ENCODE measurements at places on chromosomes 12 and 14. TPM values are rescaled to one million over a fixed set of nuclear protein-coding genes. Genes with fewer than 3 reads are reported as not detected.

DNA sequence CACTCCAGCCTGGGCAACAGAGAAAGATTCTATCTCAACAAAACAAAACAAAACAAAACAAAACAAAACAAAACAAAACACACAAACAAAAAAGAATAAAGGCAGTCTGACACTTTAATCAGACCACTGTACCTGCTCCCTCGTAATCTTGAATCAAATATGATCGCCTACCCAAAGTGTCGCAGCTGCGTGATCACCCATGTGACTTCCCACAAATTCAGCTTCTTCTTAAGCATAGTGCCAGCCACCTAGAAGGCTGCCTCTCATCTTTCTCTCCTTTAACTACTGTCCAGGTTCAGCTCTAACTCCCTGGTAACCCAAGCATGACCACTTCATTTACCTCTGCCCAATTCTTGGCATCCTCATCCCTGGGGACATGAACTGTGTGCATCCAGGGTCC is 37.4 kb downstream of the FMNL3 start:
- no peak for DNase-seq

- peak; percentile 68 for DNase-seq
Measured at GRCh38 chr12:124517260-124518050, 50.0 kb downstream of the NCOR2 start.

- DNase-seq: peak; percentile 86
Measured at GRCh38 chr12:6285063-6285477, 25.4 kb upstream of the PLEKHG6 start.

GRCh38 chr12:127396734-127397133 is 870.2 kb upstream of the TMEM132C start:
- DNase-seq: no peak

GRCh38 chr14:100015251-100015655 is 50.0 kb upstream of the EVL start:
- no peak for DNase-seq

DNA sequence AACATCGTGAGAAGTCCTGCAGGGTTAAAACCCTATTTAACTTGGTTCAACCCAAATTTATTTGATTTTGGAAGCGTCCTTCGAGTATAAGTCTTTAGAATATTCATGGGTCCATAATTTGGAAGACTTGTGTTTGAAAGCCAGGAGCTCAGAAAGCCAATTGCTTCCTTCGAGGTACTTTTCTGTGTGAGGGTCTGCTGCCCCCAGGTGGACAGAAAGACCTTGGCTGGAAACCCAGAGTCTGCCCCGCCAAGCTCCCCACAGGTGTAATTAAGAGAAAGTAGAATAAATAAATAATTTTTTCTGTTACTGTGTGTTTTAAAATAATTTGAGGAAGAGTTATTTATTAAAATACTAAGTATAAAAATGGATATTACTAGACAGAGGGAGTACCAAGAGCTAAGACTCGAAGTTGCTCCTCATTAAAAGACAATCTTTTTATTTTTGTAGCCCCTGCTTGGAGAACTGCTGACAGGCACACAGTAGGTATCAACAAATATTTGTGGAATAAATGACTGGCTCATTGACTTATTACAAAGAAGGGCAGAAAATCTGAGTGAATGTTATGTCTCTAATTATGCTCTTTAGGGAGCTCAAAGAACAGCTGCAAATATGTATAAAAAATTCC is 105.8 kb downstream of the PAH start:
- DNase-seq: no peak

- DNase-seq: peak; percentile 57
Measured at GRCh38 chr12:79692860-79693577, 2.3 kb upstream of the PAWR start.

GRCh38 chr12:93139028-93139665 is 210.1 kb upstream of the EEA1 start:
- DNase-seq: no peak

DNA sequence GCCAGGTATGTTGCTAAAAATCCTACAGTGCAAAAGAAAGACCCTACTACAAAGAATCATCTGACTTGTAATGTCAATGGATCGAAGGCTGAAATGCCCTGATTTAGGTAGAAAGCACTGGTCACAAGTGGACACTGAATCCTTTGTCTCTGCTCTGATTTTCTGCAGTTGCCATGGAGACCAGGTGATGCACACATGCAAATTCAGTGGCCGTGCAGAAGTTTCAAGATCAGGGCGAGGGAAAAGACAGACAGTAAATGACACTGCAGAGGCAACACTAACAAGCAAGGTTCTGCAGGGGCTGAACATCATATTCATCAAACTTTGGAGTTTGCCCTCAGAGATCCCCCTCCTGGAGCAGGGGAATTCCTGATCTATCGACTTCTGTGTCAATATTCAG is 370.3 kb upstream of the TMEM132C start:
- no peak for DNase-seq

GRCh38 chr12:126708492-126708896 is 1558.5 kb upstream of the TMEM132C start:
- peak; percentile 95 for DNase-seq

GRCh38 chr12:99911081-99911480 is 73.7 kb downstream of the ANKS1B start:
- peak; percentile 95 for DNase-seq

GRCh38 chr12:1500095-1500801 is 94.1 kb downstream of the FBXL14 start:
- DNase-seq: peak; percentile 60

- DNase-seq: peak; percentile 50
Measured at GRCh38 chr14:52918486-52918885, 32.4 kb downstream of the FERMT2 start.

GRCh38 chr12:4643747-4644146 is 5.1 kb downstream of the AKAP3 start:
- no peak for DNase-seq

DNA sequence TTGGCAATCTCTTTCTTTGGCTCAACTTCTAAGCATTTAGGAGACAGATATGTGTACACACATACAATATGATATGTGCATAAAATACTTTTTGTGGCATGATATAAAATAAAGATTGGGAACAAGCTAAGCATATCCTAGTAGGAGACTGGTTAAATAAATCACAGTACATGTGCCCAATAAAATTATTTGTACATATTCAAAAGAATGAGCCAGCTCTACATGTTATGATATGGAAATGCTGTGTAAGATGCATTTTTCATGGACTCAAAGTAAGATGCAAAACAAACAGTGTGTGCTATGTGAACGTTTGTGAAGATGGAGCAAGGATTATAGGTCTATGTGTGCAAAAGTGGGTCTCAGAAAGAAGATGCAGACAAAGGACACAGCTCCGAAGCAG is 311.4 kb downstream of the TMEM132D start:
- DNase-seq: no peak

- peak; percentile 27 for DNase-seq
Measured at GRCh38 chr12:109542014-109542413, 31.3 kb downstream of the MMAB start.

GRCh38 chr12:84676787-84677186 is 235.8 kb downstream of the SLC6A15 start:
- DNase-seq: no peak

GRCh38 chr12:50642761-50643160 is 121.1 kb upstream of the ATF1 start:
- DNase-seq: no peak

- DNase-seq: no peak
Measured at GRCh38 chr12:40646911-40647310, 45.3 kb upstream of the CNTN1 start.

GRCh38 chr12:52581481-52581880 is 7.8 kb upstream of the KRT74 start:
- peak; percentile 5 for DNase-seq

LRRC10 gene
- total RNA-seq: not detected

NGB gene
- not detected for total RNA-seq

CACNA1C gene
- total RNA-seq: 6.0 TPM

POU6F1 gene
- total RNA-seq: 3.5 TPM
